ENCODE measurements at places on chromosomes 7 and 10.

- no peak for DNase-seq
Measured at GRCh38 chr10:132880128-132880981, 62.0 kb downstream of the CFAP46 start.

- no peak for DNase-seq
Measured at GRCh38 chr10:80144696-80145131, 12.2 kb downstream of the PLAC9 start.

GRCh38 chr7:55122263-55122662, 103.4 kb downstream of the EGFR start:
- no peak for DNase-seq

GRCh38 chr7:100882201-100882600, 7.3 kb downstream of the SRRT start:
- DNase-seq, result no peak

DNA sequence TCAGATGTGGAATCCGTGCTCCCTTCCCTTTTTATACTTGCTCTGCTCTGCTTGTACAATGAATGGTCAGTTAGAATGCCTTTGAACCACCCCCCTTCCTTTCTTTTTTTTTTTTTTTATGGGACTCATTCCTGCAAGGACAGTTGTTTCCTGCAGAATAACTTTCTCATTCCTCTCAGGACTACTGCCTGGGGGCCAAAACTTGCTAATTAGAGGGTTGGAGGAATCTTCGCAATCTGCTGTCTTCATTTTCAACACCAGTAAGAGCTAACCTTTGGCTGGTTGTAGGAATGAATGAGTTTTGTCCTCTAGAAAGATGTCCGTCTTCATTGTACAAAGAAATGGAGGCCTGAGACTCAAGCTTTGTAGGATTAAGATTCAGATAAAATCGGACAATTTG, 868.1 kb downstream of the LRMDA start:
- no peak for DNase-seq

GRCh38 chr7:102849079-102849478, 63.7 kb upstream of the LRRC17 start:
- no peak for DNase-seq

DNA sequence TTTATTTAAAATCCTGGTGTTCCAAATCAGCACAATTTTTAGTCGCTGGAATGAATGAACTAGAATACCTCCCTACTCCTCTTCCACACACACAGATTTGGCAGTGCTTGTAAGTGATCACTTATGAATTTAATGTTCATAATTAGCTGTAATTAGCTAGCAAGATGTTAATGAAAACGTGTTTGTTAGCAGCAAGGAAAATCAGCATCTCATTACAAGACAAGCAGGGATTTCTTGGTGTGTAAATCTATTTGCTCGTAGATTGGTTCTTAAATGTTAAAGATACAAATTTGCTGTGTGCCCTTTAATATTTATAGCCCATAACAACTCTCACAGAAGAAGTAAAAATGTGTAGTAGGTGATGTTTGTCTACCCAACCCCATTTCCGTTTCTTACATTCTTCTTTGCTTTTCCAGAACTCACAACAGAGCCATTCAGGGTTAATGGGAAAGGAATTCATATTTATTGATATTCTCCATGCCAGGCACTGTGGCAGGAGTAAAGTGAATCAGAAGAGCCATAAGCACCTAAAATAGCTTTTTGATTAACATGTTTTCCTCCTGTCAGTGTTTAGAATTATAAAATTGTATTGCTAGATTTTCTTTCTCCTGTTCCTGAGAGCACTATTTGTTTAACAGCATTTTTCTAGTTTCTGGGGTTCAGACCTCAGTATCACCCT, 49.6 kb downstream of the SEMA3C start:
- no peak for DNase-seq

DNA sequence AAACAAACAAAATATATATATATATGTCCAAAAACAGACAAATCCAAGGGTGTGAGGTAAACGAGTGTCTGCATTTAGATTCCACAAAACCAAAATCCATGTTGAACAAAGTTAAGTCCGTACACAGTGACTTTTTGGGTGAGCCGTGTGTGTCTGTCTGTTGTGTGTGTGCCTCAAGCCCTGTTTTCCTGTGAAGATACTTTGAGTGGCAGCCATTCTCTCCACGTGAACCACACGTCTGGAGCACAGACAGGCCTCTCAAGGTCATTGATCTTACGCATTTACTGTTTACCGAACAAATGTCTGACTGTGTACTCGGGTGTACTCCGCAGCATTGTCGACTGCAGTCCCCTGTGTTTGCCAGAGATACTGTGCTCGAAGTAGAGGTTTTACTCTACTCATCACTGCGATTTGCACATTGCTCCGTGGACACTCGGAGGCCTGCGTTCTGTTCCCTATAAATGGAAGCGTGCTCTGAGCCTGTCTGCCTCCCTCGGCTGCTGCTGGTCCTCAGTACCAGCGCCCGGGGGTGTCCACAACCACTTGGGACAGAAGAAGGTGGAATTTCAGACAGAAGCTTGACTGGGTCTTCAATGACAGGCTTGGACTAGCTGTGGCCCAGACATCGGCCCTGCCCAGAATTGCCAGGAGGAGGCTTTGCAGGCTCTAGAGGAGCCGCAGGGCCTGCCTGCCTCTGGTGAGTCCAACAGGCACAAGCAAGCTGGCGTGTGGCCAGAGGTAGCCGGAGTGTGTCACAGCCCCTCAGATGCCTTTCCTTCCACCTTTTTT, 22.1 kb downstream of the CYP17A1 start:
- DNase-seq, result no peak

DNA sequence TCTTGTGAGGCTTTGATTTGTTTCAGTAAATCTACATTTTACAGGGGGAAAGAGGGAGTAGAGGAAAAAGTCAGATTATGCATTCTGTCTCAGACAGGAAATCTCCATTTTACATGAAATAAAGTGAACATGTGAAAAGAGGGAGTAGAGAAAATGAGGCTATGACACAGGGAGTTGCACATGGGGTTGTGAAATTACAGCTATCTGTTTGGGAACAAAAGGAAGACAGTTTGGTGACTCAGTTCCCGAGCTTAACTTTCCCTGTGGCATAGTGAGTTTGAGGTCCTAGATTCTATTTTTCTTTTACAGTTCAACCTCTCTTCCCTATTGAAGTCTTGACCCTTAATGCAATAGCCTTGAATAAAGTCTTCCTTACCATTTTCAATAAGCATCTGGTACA, 63.2 kb upstream of the AGR3 start:
- DNase-seq, result no peak

Measured in stimulated activated CD8-positive, alpha-beta memory T cell treated with anti-CD3 and anti-CD28 coated beads, Interleukin-7, amount 100 ng/mL, for 24 hours (primary cell).